ENCODE measurements at places on chromosomes 2 and 18.

DNA sequence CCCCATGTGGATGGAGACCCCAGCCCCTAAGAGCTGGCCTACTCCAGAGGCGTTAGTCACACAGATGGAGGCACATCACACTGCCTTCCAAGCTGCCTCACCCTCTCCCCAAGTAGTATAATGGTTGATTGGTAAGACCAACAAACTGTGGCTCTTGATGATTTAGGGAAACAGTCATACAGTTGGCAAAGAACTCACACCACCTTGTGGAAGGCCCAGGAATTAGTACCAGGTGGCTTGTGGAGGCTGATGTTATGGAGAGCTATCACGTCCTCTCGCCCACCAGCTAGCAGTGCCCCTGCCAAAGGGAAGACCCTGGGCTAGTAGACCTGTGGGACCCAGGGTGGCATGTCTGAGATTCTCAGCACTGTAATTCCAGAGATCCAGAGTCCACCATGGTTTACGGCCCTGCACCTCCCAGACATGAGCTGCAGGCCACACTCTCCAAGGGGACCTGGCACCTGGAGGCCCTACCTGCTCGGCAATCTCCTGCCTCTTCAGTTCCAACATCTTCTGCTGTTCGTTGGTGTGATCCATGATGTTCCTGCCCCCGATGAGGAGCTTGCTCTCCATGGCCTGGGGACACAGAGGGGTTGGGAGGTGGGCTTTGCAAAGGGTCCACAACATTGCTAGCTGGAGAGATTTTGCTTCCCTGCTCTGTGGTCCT is 26.3 kb downstream of the KIF3C start:
- no peak for DNase-seq

DNA sequence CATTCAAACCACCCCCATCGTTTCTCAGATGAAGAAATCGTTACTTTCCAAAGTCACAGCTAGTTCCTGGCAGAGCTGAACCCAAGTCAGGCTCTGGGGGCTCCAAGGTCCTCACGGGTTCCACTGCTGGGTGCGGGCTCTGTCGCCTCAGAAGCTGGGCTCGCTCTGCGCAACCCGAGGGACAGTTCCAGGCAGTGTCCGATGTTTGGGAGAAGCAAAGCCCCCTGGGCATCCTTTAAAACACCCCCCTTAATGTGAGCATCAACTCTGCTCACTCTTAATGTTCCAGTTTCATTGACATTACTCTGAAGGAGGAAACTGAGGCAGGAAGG is 796 bp downstream of the AOX1 start:
- no peak for DNase-seq

- no peak for DNase-seq
Measured at GRCh38 chr2:240418311-240418710, 17.2 kb upstream of the GPC1 start.

- DNase-seq, result no peak
Measured at GRCh38 chr2:105087273-105087672, 49.4 kb downstream of the MRPS9 start.

- DNase-seq, result no peak
Measured at GRCh38 chr2:56191617-56192016, 7.8 kb downstream of the CCDC85A start.

- DNase-seq, result no peak
Measured at GRCh38 chr18:25253136-25253535, 98.8 kb downstream of the ZNF521 start.

DNA sequence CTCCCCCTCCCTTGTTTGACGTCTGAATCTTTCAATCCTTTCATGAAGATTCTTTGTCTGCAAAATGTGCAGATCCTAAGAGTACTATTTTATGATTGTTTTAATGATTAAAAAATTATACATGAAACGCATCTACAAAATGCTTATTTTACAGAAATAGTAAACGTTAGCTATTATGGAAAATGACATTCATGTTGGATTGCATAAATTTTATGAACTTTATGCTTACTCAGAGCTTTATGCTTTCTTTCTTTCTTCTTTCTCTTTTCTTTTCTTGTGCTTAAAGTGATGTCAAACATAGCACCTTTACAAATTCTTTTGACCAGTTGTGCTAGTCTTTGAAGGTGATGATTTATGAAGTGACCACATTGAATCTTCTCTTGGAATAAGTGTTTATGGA is 805.4 kb downstream of the ADCYAP1 start:
- no peak for DNase-seq

- DNase-seq, result no peak
Measured at GRCh38 chr2:232839411-232840079, 30.5 kb upstream of the SNORC start.

- DNase-seq, result no peak
Measured at GRCh38 chr2:162266460-162266760, 23.2 kb upstream of the FAP start.

GRCh38 chr2:227377467-227378351 is 1.4 kb downstream of the TM4SF20 start:
- no peak for DNase-seq

DNA sequence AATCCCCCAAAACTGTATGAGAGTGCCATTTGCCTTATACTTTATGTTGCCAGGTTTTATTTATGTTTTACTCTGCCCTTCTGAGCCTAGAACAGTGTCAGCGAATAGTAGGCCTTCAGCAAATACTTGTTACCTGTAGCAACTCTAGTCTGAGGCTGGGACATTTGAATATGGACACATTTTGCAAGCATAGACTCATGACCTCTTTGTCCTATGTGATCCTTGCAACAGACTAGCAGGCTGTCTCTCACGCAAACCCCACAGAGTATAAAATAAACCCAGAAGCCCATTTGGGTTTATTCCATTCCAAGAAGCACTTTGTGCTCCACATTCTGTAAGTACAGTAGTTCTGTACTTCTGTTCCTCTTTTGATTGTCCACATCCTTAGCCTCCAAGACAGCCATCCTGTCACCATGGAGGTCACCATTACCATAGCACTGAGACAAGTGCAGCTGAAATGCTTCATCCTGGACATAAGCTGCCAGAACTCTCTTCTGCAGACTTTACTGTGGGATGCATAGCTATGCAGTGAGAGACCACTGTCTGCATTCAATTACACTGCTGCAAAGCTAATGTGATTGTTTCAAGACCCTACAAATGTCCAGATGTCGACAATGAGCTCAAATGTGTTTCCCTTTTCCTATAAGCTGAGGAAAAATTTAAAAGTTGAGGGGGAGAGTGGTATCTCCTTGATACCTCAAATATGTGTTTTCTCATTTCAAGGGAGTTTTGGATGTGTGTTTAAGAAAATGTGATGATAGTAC is 425.7 kb downstream of the PID1 start:
- DNase-seq, result no peak

- no peak for DNase-seq
Measured at GRCh38 chr2:29247336-29247914, 132.2 kb downstream of the CLIP4 start.

GRCh38 chr2:58195662-58196061 is 45.5 kb downstream of the FANCL start:
- DNase-seq, result no peak

DNA sequence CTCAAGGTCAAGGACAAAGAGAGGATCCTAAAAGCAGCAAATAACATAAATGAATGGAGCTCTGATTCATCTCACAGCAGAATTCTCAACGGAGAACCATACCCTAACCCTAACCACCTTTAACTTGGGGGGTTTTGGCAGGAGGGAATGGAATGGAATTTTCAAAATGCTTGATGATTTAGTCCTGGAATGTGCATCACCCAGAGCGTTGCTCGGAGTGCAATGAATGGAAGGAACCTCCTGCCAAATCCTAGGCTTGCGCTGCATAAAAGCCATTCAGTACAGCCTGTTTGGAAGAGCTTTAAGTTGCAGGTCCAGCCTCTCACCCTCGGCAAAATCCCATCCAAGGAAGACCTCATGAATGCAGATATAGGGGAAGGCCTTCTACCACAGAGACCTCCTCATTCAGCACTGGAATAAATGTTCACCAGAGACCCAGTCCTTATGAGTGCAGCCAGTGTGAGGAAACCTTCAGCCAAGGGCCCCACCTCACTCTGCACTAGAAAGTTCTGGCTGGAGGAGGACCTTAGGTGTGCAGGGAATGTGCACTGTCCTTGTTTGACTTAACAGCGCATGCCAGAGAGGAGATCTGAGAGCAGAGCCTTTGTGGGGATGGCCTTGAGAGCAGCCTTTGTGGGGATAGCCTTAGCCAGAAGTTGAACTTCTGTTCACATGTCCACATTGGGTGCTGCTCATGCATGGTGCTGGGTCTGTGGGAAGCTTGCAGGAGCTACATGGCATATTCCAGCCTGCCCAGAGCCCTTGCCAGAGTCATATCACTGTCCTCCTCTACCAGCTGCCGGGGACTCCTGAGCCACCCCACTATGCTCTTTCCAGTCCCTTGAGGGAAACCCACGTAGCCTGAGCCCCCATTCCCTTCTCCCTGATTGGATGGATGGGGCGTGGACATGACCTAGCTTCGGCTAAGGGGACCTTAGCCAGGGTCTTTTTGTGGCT is 30.5 kb downstream of the ASB1 start:
- no peak for DNase-seq

GRCh38 chr2:223226264-223226663 is 174.3 kb downstream of the KCNE4 start:
- no peak for DNase-seq

DNA sequence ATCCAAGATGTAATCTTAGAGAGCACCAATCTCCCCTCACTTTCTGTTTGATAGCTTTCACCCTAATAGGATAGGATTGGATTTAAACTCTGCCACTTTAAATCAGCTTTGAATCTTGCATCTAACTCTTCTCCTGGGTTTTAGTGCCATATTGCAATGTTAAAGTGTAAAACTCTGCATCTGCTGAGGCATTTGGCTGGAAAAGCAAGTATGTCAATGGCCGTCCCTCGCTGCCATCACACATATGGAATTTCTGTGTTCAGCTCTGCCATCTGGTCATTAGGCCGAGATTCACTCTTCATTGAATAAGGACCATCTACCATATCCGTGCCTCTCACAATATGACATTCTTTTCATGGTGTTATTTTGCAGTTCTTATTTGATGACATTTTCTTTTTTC is 728.1 kb upstream of the PIK3C3 start:
- no peak for DNase-seq

GRCh38 chr2:221494556-221494955 is 77.5 kb downstream of the EPHA4 start:
- no peak for DNase-seq

- no peak for DNase-seq
Measured at GRCh38 chr2:184032983-184033382, 565.3 kb upstream of the ZNF804A start.

DNA sequence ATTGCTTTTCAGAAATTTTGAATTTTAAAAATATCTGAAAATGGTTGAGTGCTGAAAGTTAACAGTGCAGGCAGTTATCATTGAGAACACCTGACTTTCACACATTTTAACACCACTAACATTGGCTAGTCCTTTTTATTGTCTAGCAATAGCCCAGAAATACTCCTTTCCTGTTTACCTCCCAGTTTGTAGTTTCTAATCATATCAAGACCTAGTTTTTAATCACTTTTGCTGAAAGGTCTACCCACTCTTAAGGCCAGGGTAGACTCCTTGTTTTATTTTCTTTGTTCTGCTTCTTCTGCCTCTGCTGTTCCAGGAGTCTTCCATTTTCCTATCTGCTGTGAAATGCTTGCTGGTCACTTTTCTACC is 72.1 kb downstream of the UBE2E3 start:
- no peak for DNase-seq

DNA sequence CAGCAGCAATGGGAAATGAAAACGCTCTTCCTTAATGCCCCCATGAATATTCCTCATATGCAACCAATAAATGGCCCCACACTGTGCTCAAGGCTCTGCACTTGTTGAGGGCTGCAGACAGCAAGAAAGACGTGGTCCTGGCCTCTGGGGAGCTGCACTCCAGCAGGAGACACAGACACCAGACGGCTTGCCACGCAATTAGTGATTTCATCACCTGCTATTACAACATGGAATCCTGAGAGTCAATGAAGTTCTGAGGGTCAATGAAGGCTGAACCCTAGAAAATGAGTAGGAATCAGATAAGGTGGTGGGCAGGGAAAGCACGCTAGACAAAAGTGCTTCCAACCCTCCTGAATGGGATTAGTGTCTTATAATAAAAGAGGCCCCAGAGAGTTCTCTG is 18.9 kb downstream of the CREG2 start:
- DNase-seq, result no peak

DNA sequence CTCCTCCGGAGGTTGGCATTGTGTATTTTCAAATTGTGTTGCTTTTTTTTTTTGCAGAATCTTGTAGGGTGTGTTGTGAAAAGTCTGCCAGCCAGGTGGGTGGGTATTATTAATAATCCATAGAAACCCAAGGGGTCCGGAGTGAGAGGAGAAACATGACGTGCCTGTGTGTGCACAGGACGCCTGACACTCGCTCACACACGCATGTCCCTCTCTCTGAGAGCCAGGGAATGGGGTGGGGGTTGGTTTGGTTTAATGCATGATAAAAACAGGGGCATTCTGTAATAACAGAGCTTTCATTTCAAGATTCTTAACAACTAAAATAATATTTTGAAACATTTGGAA is 224.8 kb downstream of the FAM210A start:
- no peak for DNase-seq

DNA sequence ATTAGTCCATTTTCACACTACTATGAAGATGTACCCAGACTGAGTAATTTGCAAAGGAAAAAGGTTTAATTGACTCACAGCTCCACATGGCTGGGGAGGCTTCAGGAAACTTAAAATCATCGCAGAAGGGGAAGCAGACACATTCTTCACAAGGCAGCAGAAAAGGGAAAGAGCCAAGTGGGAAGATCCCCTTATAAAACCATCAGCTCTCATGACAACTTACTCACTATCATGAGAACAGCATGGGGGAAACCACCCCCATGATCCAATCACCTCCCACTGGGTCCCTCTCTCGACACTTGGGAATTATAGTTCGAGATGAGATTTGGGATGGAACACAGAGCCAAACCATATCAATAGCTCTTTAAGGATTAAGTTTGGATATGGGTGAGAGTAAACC is 246.1 kb upstream of the CYRIA start:
- DNase-seq, result no peak

- no peak for DNase-seq
Measured at GRCh38 chr2:205803500-205803899, 121.2 kb downstream of the NRP2 start.

- DNase-seq, result no peak
Measured at GRCh38 chr2:119049968-119050704, 108.1 kb downstream of the MARCO start.

All from stimulated activated CD4-positive, alpha-beta T cell treated with anti-CD3 and anti-CD28 coated beads, Interleukin-1b, Interleukin-23, amount 100 ng/mL, for 1 hour (primary cell).